Fibroblast of skin of right biceps (primary cell): ENCODE measurements at places on chromosomes 7 and 10.

GRCh38 chr7:157565981-157566630 lies 229.3 kb downstream of the DNAJB6 start:
- no peak for DNase-seq

GRCh38 chr7:25835197-25835596 lies 316.8 kb upstream of the NFE2L3 start:
- peak; percentile 86 for DNase-seq

DNA sequence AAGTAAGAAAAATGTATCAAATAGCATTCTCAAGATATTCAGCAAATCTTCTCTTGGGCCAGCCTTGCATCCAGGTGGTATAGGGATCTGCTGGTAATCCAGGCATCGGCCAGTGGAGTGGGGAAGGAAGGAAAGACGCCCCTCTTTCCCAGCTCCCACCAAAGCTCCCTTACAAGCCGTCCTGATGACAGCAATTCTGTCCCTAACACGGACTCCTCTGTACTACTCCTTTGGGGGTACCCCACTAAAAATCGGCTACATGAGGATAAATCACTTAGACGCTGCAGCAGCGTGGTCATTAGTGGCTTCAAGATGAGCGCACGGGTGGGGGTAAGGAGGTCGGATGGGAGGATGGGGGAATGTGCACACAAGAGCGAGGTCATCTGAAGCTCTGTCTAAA lies 24.7 kb upstream of the NUB1 start:
- DNase-seq: no peak

DNA sequence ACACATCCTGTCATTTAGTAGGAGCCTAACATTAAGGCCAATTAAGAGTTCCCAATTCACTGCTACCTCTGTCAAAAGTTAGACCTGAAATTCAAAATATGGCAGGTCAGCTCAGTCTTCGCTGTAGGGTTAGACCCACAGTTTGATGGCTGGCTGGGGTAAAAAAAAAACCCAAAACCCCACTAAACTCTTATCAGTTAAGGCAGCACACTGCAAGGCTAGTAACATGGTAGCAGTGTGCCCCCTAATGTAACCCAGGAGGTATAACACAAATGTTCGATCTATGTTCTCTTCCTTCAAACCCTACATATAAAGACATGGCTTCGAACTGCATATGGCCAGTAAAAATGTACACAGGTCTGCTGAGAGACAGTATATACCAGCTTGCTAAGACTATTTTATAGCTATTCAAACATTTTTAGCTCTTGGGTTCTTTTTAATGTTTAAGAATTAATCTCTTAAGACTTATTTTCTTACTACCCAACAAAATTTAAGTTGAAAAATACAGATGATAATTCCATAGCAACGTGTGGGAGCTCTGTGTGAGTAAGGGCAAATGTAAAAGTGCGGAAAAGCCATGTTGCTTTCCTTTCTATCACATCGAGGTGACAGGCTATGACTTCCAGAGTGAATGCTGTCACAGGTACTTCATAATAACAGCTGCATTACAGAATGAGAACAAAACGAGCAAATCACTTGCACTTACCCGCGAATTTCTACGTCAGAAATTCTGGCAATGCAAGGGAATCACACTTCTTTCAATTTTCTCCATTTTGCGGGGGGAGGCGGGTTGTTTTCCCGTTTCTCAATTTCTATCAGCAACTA lies 168.4 kb upstream of the IMMP2L start:
- DNase-seq: peak; percentile 31

DNA sequence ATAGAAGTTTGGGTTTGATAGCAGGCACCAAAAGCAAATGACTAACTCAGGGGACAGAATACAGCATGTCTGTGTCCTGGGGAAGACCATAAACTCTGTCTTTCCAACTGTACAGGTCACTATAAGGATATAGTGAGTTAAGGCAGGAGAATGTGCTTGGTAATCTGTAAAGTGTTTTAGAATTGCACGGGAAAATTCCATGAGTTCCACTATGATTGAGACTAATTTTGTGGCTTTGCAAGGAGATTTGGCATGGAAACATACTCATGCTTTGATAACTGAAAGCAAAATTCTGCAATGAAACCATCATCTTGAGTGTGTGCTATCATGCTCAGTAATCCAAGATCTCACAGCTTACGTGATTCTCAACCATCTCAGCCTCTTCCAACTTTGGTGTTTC lies 152.6 kb downstream of the PKD1L1 start:
- DNase-seq: peak; percentile 98

DNA sequence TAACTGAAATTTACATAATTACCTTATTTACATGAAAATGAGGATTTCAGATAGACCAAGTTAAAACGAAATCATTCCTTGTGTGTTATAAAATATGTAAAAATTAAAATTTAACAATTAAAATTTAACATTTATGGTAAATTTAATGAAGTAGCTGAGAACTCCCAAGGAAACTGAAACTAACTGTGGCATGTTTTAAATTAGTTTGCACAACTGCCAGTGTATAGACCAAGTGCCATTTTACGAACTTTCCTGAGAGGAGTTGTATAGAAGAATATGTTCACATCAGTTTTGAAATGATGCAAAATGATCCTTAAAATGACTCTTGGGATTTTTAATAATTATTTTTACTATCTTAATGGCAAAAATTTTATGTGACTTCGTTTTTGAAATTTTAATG lies 23.6 kb downstream of the PDLIM1 start:
- DNase-seq: no peak

- DNase-seq: no peak
Observed at GRCh38 chr10:108362961-108363360, 1198.5 kb upstream of the SORCS1 start.

DNA sequence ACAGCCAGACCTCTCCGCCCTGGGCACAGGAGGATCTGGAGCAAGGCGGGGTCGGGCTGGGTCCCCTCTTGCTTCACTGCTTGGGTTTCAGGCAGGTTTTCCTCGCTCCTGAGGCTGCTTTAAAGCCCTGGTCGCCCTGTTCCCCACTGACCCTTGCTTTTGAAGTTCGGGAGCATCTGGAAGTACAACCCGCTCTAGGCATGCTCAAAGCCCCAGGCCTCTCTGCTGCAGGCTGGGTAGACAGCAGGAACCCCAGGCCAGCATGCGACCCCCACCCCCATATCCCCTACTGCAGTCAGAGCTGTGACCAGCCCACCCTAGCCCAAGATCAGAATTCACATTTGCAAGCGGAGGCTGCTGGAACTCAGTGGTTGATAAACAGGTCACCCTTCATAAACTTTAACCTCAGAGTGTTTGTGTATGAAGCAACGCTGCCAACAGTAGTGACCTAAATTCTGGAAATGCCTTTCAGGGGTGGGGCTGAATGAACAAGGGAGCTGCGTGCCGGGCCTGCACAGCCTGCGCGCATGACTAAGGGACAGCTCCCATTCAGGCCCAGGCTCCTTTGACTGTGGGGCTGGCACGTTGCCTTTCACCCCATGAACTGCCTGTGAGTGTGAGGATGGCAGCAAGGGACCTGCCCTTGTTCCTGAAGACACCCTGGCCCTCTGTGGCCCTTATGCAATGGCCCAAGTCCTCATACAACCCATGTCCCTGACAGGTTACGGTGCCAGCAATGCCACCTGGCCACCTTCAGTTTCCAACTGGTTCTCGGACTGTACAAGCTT lies 52.5 kb downstream of the PROSER2 start:
- DNase-seq: peak; percentile 70

DNA sequence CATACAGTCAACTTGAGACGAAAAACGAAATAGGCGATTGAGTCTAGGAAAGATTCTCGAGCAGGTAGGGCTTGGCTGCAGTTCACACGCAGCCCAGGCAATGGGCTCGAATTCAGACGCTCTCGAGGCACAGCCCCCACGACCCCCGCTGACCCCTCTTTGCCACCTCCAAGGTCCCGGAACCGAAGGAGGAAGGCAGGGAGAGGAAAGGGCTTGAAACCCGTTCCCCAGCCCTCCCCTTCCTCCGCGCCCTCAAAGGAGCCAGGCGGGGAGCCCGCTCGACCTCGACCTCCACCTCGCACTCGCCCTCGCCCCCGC lies 441 bp downstream of the CCDC186 start:
- DNase-seq: peak; percentile 5

DNA sequence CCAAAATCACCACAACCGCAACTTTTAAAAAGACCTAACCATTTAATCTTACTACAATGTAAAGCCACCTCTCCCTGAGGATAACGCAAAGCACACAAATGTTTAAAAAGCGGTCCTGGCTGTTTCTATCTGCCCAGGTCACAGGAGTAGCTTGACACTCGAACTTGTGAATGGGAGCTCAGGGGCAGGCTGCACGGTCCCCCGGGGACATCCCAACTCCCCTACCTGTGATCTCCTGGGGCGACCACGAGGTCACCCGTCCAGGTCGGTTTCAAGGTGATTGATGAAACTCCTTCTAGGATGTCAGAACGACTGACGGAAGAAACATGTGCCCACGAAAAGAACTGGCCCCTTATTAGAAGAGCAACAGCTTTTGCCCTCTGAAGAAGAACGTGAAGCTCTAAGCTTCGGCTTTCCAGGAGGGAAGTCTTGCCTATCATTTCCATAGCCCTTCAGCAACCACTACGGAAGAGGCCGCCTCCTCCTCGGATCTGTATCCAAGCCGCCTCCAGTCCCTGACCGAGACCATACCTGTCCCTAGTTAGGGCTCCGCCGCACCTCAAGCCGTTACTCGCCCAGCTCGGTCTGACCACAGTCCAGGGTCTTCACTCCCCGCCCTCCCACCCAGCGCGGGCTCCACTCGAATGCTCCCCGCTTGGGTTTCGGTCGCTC lies 459 bp downstream of the CYCS start:
- peak; percentile 8 for DNase-seq

- DNase-seq: no peak
Observed at GRCh38 chr7:29991937-29992336, 2.3 kb upstream of the SCRN1 start.

DNA sequence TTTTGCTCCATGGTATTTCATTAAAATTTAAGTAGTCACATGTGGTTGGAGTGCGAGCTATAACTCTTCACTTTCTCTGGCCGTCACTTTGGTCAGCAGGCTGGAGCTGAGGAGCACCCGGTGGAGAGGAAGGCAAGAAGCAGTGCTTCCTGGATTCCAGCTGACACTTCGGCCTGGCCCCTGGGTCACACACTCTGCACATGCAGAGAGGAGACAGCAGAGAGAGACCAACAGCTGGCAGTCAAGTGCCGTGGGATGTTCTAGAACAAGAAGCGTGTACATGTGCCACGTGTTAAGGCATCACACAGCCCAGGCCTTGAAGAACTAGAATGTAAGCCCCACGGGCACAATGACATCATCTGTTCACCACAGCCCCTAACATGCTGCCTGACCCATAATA lies 30.1 kb downstream of the PSAP start:
- no peak for DNase-seq

DNA sequence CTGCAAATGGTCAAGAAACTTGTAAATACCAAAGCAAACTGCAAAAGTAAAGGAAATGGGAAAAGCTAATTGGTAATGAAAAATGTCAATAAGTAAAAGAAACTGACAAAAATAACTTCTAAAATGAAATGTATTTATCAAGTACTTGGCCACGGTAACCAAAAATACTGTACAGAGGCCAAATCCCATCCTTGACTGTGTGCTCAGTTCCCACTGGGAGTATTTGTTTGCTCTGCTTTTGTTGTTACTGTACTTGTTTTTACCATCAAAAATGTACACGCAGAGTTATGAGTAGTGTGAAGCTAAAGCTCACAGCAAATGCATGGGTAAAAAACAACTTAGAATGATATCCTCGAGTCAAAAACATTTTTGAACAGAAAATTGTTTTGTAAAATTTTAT lies 31.1 kb downstream of the ENKUR start:
- DNase-seq: no peak

- DNase-seq: peak; percentile 6
Observed at GRCh38 chr7:111529507-111530355, 32.6 kb downstream of the IMMP2L start.

GRCh38 chr10:13704964-13705363 lies 118.2 kb downstream of the PRPF18 start:
- DNase-seq: no peak

DNA sequence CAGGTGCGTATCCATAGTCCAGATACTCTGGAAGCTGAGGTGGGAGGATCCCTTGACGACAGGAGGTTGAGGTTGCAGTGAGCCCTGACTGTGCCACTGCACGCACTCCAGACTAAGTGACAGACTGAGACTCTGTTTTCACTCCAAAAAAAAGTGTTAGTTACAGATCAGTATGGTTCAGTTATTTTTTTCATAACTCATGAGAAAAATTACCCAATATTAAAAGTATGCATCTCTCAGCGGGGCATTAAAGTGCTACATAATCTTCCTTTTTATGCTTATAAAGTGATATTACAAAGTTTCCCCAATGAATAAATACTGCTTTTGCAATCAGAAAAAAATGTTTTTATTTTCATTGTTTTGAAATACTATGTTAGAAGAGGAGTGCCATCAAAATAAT lies 147.9 kb downstream of the ZNF438 start:
- no peak for DNase-seq

DNA sequence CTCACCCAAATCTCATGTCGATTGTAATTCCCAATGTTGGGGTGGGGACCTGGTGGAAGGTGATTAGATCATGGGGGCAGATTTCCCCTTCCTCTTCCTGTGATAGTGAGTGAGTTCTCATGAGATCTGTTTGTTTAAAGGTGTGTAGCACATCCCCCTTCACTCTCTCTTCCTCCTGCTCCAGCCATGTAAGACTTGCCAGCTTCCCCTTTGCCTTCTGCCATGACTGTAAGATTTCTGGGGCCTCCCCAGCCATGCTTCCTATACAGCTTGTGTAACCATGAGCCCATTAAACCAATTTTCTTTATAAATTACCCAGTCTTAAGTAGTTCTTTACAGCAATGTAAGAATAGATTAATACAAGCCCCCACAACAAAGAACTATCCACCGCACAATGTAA lies 109.9 kb upstream of the JAZF1 start:
- no peak for DNase-seq

- DNase-seq: no peak
Observed at GRCh38 chr7:157528785-157529341, 192.1 kb downstream of the DNAJB6 start.

- no peak for DNase-seq
Observed at GRCh38 chr10:98217801-98218200, 50.2 kb downstream of the LOXL4 start.

- no peak for DNase-seq
Observed at GRCh38 chr10:26502986-26503385, 64.8 kb downstream of the APBB1IP start.

DNA sequence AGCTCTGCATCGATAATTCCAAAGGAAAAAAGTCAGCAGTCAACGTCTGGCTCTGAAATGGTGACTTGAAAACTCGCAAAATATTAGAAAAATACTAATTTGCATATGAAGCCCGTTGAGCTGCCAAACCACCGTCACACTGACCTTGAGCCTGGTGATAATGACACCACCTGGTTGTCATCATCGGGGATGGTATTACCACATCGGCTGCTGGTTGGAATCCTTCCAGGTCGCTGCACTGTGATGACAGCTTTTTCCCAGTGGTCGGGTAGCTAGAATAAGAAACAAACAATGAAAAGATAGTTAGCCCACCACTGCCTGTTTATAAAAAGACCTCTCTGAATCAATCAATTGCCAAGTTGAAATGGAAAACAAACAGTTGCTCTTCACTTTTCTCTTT lies 41.6 kb downstream of the LAMB1 start:
- no peak for DNase-seq

GRCh38 chr7:30349170-30349569 lies 64.8 kb downstream of the ZNRF2 start:
- no peak for DNase-seq
